ENCODE measurements at places on chromosomes 7 and 10. TPM values are rescaled to one million over a fixed set of nuclear protein-coding genes. Genes with fewer than 3 reads are reported as not detected.
A peak's percentile ranks its signal among the peaks of the same experiment; 100 is the strongest.

- DNase-seq: no peak
Observed at GRCh38 chr10:128812000-128812399, 655.0 kb upstream of the MGMT start.

GRCh38 chr7:112215787-112216186 is 9.3 kb downstream of the ZNF277 start:
- no peak for DNase-seq

- DNase-seq: no peak
Observed at GRCh38 chr7:93579431-93579830, 4.9 kb upstream of the CALCR start.

GRCh38 chr10:12535656-12536055 is 186.3 kb downstream of the CAMK1D start:
- DNase-seq: no peak

- peak; percentile 86 for DNase-seq
Observed at GRCh38 chr7:101077303-101078086, 7.8 kb upstream of the TRIM56 start.

- DNase-seq: no peak
Observed at GRCh38 chr10:121457729-121458128, 140.5 kb downstream of the FGFR2 start.

DNA sequence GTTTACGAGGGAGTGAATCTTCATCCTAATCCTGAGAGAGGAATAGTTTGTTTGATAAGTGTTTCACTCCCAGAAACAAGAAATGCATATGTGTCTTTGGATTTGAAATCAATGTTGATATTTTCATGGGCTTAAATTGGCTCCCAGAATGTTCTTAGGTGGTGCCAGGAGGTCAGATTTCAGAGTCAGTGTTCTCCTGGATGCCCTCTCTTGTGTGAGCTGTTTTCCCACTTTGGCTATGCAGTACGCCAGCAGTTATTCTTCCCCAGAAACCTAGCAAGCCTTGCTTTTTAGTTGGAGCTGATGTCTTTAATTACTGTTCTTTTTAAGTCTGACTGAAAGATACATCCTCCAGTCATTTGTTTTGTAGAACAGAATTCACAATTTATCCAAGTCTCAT is 291.4 kb downstream of the DNAJB9 start:
- no peak for DNase-seq

- no peak for DNase-seq
Observed at GRCh38 chr7:157760004-157760730, 423.4 kb downstream of the DNAJB6 start.

- DNase-seq: no peak
Observed at GRCh38 chr10:93420944-93421825, 60.9 kb downstream of the MYOF start.

DNA sequence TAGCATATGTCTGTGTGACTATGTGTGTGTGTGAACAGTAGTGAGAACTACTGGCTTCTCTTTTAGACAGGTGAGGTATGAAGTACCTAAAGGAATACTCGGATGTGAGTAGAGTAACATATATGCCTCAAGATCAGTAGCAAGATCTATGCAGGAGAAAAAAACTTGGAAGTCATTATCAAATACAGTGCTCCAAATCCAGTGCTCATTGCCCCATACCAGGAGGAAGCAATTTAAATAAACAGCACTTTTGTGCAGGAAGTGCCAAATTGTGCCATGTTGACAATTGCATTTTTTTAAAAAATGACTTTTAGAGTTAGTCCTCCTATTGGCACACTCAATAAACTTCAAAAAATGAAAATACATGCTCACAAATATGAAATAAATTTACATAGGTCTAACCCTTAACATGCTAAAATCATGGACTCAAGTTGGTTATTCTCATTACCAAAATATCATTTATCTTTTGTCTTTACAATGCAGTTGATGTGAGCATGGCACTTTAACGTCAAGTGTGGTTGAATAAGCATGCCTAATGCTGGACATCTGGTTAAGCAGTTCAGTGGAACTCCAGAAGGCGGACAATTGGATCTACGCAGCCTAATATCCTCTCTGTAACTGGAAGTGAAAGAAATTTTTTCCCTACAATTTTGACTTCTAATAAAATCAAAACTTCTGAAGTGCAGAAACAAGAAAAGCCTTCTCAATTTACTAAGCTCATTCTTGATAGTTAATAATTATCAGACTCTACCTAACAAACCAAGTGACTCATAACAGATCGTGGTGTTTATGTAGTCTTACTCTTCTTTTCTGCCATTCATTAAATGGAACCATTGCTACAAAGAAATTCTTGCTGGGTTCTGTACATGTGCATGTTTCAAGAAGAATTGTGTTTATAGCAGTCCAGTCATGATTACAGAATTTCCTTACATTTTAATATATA is 195.2 kb downstream of the MDFIC start:
- DNase-seq: no peak

- DNase-seq: no peak
Observed at GRCh38 chr10:51926337-51926736, 226.9 kb upstream of the CSTF2T start.

DNA sequence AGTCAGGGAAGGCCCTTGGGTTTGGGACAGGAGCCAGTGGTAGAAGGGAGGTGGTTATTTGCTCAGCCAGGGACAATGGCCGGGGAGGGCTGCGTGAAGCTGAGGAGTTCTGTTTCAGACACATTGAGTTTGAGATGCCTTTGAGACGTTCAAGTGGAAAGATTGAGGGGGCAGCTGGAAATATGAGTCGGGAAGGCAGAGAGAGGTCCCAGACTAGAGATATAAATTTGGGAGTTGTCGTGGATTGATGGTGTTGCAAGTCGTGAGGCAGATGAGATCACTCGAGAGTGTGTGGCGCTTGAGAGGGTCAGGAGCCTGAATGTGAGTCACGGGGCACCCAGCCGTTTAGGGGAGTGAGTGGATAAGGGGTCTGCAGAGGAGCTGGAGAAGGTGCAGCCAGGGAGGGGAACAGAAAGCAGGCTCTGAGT is 73.3 kb downstream of the ZMIZ1 start:
- no peak for DNase-seq

DNA sequence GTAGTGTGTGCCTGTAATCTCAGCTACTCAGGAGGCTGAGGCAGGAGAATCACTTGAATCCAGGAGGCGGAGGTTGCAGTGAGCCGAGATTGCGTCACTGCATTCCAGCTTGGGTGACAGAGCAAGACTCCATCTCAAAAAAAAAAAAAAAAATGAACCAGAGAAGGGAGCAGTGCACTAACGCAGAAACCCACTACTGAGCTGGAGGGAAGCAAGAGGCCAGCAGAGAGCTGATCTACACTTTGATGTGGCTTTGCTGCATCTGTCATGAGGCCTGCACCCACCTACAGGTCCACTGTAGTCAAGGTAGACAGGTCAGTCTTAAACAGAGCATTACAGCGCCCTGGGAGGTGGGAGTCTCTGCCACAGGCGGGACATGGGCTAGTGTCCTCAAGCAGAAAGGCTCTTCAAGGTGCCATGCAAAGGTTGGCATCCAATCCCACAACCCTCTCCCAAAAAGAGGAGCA is 30.0 kb downstream of the MAT1A start:
- no peak for DNase-seq

GRCh38 chr10:126042354-126042753 is 146.0 kb downstream of the FANK1 start:
- DNase-seq: no peak

- DNase-seq: no peak
Observed at GRCh38 chr10:97243836-97244235, 48.6 kb downstream of the ARHGAP19 start.

- DNase-seq: no peak
Observed at GRCh38 chr7:68813551-68814080, 784.7 kb upstream of the AUTS2 start.

DNA sequence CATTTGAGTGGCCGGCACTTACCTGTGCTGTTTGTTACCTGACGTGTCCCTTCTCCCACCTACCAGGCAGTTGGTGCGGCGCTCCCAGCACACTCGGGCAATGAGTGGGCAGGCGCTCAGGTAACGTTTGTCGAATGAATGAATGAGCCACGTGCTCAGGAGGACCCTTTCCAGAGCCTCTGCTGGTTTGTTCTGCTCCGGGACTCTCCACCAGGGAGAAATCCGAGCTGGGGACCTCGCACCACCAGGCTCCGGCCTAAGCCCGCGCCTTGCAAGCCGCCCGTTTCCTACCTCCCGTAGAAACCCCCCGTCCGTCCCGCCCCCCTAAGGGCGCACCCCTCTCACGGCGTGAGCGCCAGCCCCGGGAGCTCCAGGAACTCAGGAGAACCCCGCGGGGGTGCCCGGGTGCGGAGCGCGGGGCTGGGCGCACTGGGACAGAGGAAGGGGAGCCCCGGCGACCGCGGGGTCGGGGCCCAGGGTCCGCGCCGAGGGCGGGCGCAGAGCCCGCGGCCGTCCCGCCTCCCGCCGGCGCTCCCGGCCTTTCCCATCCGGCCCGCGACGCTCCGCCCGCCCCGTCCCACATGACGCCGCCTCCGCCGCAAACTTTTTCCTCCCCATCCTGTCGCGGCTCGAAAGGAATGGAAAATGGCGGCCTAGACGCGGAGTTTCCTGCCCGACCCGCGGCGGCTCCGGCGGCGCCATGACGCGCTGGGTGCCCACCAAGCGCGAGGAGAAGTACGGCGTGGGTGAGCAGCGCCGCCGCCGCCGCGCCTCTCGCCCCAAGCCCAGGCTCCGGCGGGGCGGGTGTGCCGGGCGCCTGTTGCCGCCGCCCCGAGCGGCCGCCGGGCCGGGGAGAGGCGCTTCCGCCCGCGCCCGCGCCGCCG is at the start of gene DOCK1:
Gene DOCK1, plus strand, starts transcription at position 611 of the 884 bp plus-strand sequence. Its CDS starts 90 bp downstream, at position 701.
- no peak for DNase-seq

DNA sequence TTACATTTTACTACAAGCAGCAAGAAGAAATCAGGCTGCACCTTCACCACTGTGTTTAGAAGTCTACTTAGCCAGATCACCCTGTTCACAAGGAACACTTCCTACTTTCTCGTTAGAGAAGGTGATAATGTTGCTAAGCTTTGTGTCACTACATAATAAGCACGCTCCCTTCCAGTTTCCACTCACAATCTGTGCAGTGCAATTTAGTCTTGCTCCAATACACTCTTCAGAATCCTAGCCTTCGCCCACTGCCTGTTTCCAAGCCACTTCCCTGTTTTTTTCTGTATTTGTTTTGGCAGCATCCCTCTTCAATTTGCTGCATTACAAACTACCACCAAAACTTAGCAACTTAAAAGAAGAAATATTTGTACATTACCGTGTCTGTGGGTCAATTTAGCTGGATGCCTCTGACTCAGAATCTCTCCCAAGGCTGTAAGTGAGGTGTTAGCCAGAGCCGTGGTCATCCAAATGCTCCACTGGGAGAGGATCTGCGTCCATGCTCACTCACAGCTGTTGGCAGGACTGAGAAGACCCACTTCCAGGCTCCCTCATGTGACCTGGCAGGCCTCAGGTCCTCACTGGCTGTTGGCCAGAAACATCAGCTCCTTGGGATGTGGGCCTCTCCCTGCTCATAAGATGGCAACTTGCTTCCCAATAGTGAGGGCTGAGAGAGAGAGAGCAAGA is 110.4 kb downstream of the PON1 start:
- no peak for DNase-seq

DNA sequence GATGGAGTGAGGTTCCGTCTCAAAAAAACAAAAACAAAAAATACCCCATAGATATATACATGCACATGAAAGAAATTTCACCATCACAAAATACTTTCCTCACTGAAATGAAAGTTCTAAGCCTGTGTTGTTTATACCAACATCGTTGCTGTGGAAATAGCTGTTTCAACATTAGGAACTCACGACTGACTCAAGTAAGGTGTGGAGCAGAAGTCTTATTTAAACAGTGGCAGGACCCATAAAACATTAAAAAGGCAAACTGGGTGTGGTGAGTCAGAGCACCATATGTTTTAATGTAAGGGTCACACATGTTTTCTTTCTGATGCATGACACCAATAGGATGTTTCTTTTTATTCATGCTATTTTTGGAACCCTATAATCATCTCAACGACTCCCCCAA is 48.3 kb downstream of the BAIAP2L1 start:
- no peak for DNase-seq

DNA sequence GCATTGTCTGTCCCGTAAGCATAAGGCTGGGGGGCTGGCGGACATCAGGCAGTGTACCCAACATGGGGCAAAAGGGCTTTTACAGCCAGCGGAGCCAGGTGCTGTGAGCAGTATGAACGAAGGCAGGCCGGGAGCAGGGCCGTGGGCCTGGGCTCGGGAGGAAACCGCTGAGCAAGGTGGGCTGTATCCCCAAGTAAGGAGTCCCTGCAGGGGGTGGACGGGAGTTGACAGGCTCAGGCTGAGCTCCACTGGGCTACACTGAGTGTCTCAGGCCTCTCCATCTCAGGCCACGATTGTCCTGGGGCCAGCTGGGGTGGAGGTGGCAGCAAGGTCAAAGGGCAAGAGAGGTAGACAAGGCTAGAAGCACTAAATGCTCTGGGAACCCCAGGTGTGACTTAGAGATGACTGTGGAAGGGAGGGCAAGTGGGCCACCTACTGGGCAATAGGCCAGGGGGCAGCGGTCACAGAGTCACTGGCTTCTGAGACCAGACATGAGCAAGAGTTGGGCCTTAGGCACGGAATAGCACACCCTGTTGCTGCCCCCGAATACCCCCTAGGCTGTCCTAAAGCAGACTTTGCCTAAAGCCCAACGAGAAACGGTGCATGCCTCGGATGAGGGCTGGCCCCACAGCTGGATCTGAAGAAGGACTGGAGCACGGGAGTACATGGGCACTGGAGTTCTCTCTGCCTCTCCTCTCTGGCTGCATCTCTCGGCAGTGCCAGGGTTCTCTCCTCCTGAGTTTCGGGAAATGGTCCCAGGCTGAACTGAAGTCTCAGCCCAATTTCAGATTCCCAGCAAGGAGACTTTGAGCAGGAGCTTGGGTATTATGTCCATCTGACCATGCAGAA is 10.8 kb upstream of the RAMP3 start:
- no peak for DNase-seq

- DNase-seq: no peak
Observed at GRCh38 chr7:32043688-32044087, 26.5 kb downstream of the PDE1C start.

GRCh38 chr10:133379152-133379800 is at the start of gene PAOX:
TSS of gene PAOX (plus strand) at chr10:133379262. CDS start at chr10:133379317, 55 bp downstream.
- peak; percentile 53 for DNase-seq

DNA sequence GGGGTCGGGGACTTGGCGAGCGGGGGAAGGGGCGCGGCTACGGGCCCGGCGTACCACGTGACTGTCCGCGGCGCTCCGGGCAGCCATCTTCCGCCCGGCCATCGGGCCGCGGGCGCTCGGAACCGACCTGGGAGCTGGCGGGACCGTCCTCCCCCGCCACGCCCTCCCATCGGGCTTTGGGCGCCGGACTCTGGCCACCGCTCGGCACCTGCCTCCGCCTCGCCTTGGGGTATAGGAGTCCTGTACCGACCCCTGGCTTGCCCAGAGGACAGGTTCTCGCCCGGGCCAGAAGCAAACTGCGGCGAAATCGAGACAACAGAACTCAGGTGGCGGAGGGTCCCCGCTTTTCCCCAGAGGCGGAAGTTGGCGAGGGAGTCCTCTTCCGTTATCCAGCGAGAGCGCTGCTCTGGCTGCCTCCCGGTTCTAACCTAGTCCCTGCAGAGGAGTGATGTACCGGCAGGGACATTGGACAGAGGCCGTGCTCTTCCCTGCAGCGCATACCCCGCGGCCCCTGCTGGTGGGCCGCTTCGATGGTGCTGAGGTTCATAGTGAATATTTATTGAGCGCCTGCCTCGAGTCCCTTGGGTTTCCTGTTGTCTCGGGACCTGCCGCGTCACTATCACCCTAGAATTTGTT is 1.2 kb upstream of the SGMS1 start:
- DNase-seq: peak; percentile 62

GRCh38 chr7:139648941-139649425 is 125.5 kb downstream of the CLEC2L start:
- DNase-seq: no peak

- no peak for DNase-seq
Observed at GRCh38 chr10:103180491-103180890, 12.6 kb downstream of the NT5C2 start.

Gene SLC39A12
- not detected for total RNA-seq

Gene SH2B2
- 0.12 TPM for total RNA-seq

Gene GAD2
- total RNA-seq: not detected

Gene UNCX
- not detected for total RNA-seq

Gene EZH2
- 128 TPM for total RNA-seq

Gene GDF2
- total RNA-seq: not detected
